ENCODE measurements at places on chromosomes 2 and 18.

- no peak for DNase-seq
Observed at GRCh38 chr2:168524005-168524404, 67.9 kb downstream of the CERS6 start.

DNA sequence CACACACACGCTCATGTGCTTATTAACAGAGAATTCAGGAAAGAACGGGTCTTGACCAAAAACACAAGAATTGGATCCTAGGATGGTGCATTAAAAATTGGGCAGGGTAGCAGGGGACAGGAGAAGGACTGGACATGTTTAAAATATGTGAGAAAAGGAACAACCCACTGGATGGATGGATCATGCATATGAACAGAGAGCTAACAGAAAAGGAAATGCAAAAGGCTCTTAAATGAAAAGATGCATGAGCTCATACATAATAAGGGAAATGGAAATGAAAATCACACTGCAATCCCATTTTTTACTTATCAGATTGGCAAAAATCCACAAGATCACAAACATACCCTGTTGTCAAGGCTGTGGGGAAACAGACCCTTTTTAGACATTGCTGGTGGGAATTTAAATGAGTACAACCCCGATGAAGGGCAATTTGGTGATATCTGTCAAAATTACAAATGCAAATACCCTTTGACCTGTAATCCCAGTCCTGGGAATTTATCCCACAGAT, 440.6 kb upstream of the SLC14A2 start:
- no peak for DNase-seq

DNA sequence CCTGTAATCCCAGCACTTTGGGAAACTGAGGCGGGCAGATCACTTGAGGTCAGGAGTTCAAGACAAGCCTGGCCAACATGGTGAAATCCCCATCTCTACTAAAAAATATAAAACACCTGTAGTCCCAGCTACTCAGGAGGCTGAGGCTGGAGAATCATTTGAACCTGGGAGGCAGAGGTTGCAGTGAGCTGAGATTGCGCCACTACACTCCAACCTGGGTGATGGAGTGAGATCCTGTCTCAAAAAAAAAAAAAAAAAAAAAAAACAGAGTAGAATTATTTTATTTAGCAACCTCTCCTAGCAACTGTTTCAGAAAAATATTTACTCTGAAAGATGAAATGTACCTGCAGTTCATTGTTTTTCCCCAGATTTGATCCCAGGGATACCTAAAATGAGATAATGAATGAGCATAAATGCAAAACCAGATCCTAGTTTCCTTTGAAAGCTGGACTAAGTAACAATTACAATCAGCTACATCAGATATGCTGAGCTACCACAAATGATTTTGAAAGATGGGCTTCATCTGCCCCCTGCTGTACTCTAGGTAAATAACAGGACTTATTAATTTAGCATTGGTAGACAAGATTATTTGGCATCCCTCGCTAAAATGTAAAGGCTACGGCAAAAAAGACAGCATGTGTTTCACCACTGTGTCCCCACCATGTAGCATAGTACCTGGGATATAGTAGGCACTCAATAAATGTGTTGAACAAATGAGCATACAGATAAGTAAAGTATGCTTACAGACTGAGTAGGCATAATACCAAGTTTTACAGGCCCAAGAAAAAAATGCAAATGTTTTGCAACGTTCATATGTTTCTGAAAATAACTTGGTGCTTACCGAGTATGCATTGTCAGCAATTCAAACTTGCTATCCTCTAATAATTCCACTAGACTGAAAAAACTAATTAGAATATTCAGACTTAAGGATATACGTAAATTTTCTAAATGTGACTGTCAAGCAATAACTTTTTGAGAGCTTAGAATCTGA, 102.5 kb downstream of the ATL2 start:
- DNase-seq: peak; percentile 67

DNA sequence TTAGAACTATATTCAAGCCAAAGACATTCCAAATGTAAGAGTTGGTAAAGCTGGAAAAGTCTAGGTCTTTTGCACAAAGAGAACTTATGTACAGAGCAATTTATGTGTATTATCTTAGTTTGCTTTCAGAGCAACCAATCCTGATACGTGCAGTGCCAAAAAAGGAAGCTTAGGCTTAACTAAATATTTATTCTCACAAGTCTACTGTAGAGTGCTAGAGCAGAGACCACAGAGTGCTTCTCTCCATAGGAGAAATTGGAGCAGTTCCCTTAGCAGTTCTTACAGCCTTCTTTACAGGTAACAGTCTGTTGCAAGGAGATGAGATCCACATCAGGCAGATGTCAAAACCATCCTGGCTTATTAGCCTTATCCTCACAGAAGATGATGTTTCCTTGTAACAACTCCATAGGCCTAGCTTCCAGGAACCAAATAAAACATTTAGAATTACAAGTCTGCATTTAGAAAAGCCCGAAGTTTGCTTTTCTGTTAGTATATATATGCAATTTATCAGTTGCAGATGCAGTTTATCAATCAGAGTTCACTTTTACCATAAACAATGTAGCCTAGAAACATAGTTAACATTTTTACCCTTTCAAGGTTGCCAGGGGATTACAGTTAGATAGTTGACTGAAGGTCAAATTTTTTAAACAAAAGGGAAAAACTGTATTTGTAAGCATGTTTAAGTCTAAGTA, 250.6 kb upstream of the KCNJ3 start:
- DNase-seq: no peak

GRCh38 chr2:134389381-134389780, 135.5 kb downstream of the MGAT5 start:
- no peak for DNase-seq

DNA sequence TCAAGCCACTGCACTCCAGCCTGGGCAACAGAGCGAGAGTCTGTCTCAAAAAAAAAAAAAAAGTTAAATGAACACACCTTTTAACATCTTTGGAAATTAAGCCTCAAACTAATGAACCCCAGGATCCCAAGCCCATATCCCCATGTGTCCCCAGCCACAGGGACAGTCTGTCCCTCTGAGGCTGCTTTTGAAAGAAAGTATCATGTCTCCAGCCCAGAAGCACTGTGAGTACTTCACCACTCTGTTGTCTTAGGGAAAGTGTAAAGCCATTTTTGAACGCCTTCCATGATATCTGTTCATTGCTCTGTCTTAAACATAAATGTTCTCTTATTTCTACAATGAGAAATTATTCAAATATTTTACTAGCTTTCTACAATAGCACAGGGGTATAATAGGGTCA, 52.1 kb upstream of the CHMP1B start:
- DNase-seq: no peak

GRCh38 chr2:231780123-231780908, 766 bp downstream of the PDE6D start:
- DNase-seq: no peak

DNA sequence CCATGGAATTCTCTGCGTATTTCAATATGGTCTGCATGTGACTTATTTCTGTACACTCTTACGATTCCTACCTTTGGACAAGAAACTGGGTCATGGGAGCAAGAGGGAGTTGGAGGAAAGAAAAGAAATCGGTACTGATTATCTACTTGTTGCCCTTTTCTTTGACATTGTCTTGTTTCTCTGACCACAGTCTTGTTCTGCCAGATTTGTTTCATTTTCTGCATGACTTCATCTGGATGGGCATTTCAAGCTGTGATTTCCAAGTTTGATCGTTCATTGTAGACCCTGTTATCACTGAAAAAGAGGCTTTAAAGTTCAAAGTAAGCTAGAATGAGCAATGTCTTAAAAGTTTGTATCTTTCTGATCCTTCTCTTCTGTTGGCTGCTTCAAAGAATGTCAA, 2186.3 kb upstream of the CELF4 start:
- DNase-seq: no peak

DNA sequence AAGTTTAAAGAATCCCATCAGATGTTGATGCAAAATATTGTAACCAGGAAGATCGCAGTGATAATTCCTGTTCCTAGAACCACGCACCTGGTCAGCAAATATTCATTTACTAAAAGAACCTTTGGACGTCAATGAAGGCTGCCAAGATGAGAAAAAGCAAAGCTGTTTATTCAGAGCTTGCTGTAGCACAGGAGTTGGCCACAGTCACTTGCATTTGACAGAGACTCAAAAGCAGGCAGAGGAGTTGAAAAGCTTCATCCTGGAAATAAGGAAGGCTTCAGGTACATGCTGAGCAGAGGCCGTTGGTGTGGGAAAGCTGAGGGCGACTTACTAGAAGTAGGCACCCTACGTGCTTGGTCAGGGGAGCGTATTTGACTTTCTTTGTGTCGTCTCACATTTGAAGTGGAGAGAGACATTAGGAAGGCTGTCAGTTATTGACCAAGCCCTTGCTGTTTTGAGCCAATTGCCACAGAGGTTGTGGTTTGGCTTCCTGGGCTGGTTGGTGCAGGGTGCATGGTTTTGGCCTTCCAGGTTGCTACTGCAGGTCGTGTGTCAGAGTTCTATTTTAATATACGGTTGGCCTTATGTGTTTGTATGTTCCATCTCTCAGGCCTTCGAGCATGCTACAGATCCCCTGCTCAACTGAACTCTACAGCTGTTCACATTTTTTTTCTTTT, 289.6 kb downstream of the METTL4 start:
- no peak for DNase-seq

DNA sequence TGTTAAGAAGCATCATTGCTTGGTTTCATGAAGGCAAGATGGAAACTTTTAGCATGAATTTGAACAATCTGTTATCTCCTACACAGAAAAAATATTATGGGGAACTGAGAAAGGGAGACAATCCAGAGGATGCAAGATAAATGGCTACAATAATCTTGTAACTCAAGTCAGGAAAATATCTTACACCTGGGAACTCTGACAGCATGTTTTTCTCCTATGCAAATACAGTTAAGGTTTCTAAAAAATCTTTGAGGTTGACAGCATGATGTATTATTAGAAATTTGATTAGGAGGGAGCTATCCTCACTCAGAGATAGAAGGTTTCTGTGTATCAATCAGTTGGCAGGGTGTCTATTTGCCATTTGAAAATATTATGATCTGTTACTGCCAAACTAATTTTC, 75.6 kb downstream of the GPD2 start:
- no peak for DNase-seq

- no peak for DNase-seq
Observed at GRCh38 chr2:54618646-54619565, 104.6 kb upstream of the EML6 start.

DNA sequence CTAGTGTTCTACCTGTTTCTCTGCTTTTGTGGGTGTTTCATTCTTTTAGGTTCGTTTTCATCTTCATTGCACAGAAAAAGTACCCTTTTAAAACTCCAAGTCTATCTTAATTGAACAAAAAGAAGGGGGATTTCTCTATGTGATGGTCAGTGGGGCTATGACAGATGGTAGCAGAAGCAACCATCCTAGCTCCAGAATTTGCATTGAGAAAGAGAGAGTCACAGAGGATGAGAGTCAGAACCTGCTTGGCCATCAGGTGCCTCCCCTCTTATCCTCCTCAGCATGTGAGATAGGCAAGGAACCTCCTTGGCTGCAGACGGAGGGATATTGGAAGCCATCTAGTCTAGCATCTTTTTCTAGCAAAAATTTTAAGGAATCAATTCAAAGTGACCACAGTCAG, 398.0 kb upstream of the DCC start:
- no peak for DNase-seq

DNA sequence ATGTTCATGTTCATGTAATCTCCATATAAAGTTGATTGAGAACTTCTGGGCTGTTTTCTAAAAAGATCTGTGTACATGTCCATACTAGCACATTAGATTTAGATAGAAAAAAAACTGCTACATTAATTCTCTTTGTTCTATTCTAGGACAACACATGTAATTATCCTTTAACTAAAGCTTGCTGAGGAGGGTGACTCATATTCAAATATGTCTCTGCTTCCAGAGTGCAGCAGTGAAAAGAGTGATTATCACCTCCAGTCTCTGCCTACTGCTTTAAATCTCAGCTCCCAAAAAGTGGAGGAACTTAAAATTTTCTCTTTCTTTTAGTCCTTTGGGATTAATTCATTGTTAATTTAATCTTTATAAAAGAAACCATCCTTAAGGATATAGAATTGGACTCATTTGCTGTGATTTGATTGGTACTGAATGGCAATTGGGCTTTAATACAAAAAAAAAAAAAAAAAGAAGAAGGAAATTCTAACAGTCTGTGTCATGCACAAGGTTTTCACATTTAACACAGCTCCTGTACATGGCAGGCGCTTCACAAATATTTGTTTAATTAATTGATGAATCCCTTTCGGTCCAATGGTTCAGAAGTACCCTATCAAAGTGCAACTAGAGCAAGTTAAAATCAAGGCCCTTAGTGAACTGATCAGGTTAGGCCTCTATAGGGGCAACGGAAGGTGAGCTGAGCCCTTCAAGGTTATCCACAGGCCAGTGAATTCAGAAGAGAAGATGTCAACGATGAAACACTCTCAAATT, 214.0 kb upstream of the KCNJ3 start:
- DNase-seq: no peak

- no peak for DNase-seq
Observed at GRCh38 chr2:36710858-36711515, 14.5 kb downstream of the VIT start.

DNA sequence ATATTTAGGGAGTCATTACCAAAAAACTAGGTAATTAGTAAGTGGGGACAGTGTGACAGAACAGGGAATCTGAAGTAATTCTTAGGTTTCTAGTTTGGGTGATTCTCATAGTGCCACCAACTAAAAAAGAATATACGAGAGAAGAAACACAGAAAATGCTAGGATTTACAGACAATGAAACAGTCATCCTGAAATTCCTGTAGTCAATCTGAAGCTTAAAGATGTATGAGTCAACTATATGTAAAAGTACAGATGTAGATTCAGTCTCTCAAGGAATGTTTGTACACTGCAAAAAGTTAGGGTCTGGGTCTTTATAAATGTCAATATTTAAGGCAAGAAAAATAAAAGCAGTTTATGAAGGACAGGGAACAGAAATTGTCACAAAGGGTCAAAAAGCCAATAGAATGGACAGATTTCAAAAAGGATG, 107.0 kb downstream of the STRN start:
- DNase-seq: no peak

DNA sequence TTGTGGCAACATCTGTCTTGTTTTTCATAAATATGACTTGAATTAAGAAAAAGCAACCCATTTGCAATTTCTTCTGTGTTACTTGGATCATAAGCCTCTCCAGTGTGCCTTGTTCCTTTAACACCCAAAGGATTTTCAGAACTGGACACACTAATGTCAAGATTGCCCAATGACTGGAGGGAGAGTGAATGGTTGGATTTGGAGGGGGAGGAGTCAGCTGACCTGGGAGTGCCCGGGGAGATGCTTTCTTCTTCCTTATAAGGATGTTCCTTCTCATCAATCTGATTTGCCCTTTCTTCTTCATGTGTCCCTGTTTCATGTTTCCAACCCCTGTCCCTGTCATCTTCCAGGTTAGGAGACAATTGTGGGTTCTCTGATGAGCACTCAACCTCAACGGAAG, 48.8 kb downstream of the ALPK2 start:
- DNase-seq: no peak

DNA sequence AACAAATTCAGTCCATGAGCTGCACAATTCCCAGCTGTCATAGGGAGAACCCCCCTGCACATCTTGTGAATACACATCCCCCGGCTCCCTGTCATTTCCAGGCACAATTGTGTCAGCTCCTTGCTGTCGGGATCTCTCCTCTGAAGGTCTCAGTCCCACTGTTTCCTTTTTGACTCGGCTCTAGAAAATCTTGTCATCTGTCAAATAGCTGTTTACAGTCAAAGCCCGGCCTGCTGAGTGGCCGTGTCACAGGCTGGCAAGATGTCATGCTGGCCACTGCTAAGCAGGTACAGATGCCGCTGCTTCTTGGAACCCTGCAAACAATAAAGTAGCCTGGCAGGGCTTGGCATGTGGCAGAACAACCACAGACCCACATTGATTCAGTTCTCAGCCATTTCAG, 61.7 kb downstream of the LYPD1 start:
- no peak for DNase-seq

- DNase-seq: no peak
Observed at GRCh38 chr2:189446780-189447179, 5.5 kb downstream of the WDR75 start.
